ENCODE measurements at places on chromosomes 13 and 19. TPM values are rescaled to one million over a fixed set of nuclear protein-coding genes. Genes with fewer than 3 reads are reported as not detected.

PSPN gene
- 2.7 TPM for total RNA-seq

INSR gene
- 0.90 TPM for total RNA-seq

FGF21 gene
- not detected for total RNA-seq

NOSIP gene
- total RNA-seq = 162 TPM

LMTK3 gene
- total RNA-seq = 3.8 TPM

GSX1 gene
- total RNA-seq = not detected

ZNF534 gene
- total RNA-seq = not detected

ZNF135 gene
- total RNA-seq = not detected

CA11 gene
- 4.5 TPM for total RNA-seq

PRDX2 gene
- 240 TPM for total RNA-seq

APOC1 gene
- 0.78 TPM for total RNA-seq

NRTN gene
- total RNA-seq = 0.43 TPM

DNA sequence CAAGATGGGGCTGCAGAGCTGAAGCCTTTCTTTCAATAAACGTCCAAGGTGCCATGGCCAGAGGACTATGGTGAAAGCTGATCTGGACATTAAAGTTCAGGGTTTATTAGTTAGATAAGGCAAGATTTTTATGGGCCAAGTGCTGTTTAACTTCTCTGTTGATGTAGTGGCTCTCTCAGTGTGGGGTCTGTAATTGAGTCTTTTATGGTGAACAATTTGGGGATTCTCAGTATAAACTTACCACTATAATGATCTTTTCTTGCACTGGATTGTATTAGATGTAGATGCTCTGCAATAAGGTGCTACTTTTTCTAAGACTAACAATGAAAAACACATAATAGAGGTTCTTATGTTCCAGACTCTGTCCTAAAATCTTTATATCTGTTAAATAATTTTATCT, 190.1 kb upstream of the KLF12 start:
- no peak for DNase-seq

- no peak for DNase-seq
These were observed 771.6 kb downstream of the EFNB2 start for GRCh38 chr13:105763851-105764250.

DNA sequence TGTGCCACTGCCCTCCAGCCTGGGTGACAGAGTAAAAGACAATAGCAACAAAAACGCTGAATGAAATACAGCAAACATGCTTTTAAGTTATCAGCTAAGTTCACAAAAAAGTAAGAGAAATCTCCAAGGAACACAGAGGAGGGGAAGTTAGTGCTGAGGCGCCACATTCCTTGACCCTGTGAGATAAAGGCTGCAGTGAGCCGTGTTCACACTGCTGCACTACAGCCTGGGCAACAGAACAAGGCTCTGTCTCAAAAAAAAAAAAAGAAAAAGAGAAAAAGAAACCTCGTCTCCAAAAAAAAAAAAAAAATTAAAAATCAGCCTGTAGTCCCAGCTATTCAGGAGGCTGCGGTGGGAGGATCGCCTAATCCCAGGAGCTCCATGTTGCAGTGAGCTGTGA, 16.3 kb upstream of the DOCK6 start:
- DNase-seq = no peak

DNA sequence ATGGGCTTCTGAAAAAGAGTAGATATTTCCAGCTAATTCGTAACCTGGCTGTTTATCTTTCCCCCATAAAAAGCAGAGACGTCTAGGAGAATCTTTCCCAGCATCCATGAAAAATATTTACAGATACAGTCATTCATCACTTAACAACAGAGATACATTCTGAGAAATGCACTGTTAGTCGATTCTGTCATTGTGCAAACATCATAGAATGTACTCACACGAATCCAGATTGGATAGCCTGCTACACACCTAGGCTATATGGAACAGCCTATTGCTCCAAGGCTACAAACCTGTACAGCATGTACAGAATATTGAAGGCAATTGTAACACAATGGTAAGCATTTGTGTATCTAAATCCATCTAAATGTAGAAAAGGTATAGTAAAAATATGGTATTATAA, 530.2 kb upstream of the NBEA start:
- DNase-seq = no peak

- DNase-seq = no peak
These were observed 4.0 kb downstream of the LGALS4 start for GRCh38 chr19:38808741-38809140.

DNA sequence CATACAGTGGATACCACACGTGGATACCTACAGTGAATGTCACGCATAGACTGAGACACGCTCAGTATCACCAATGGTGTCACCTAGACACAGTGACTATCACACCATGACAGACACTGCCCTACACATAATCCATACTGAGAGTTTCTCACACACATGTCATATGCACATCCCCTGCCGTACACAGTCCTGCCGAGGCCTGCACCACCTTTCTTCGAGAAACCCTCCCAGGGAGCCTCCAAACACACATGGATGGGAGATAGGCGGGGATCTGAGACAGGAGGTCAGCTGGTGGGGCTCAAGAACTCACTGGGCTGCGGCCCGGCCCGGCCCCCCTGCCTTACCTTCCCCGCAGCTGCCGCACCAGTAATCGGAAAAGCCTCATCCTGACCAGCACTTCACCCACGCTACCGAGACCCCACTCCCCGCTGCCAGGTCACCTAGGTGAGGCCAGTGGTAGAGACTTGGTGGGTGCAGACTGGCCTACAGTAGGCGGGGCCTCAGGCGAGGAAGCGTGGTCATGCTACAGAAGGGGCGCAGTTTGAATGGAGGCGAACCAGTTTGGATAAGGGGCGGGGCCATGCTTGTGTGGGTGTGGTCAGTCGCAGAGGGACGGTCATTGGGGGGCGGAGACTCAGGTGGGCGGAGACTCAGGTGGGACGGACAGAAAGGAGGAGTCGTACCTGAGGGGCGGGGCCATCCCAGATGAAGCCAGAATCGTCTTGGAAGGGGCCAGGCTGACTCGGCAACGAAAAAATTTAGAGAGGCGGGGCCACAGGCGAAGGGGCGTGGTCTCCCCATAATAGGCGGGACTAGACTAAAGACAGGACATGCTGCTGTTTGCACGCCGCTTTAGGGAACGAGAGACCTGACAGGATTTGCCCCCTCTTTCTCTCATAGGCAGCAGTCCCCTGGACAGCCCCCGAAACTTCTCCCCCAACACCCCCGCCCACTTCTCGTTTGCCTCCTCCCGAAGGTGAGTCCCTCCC, 2.1 kb downstream of the MAST1 start:
- peak; percentile 64 for DNase-seq

GRCh38 chr13:48709213-48709612, 55.5 kb downstream of the CYSLTR2 start:
- no peak for DNase-seq

DNA sequence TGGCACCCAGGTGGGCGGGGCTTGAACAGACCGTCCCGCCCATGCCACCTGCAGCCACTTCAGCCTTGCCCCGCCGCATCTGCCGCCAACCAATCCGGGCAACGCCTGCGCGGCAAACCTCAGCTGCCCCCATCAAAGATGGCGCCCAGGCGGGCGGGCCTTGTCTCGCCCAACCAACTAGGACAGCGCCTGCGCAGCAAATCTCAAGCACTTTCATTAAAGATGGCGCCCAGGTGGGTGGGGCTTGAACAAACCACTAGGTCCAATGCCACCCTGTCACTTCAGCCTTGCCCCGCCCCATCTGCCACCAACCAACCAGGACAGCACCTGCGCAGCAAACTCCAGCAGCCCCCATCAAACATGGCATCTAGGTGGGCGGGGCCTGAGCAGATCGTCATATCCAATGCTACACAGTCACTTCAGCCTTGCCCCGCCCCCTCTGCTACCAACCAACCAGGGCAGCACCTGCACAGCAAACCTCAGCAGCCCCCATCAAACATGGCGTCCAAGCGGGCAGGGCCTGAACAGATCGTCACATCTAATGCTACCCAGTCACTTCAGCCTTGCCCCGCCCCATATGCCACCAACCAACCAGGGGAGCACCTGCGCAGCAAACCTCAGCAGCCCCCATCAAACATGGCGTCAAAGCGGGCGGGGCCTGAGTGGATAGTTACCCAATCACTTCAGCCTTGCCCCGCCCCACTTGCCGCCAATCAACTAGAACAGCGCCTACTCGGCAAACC, 1.4 kb downstream of the PEG3 start:
- DNase-seq = no peak

DNA sequence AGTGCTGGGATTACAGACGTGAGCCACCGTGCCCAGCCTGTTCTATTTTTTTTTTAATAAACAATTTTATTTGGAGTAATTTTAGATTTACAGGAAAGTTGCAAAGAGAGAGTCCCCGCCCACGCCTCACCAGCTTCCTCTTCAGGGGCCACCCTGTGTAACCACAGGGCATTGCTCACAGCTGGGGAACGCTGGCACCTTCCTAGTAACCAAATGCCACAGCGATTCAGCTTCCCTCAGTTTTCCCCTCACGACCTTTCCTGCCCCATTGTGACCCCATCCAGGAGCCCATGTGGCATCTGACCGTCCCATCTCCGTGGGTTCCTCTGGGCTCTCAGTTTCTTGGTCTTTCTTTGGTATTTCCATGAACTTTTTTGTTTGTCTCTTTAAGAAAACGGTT, 83.9 kb downstream of the GNG7 start:
- peak; percentile 74 for DNase-seq

GRCh38 chr13:79227418-79227817, 178.6 kb downstream of the RBM26 start:
- no peak for DNase-seq

DNA sequence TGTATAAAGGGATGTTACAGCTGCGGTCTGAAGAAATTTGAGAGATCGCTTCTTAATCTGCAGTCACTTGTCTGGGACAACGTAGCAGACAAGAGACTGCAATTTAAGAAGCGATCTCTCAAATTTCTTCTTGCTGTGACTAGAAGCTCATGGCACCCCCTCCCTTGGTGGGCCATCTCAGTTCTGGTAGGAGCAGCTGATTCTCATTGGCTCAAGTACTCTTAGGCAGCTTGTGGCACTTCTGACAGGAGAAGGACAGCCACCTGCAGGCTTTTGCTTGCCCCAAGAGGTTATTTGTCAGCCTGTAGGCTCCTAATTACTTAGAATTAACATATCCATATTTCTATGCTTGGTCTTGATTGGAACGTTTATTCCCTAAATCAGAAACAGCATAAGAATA, 503.0 kb downstream of the DCT start:
- no peak for DNase-seq

GRCh38 chr13:21040120-21040826, 21.1 kb downstream of the LATS2 start:
- no peak for DNase-seq

GRCh38 chr13:95113601-95114000, 187.7 kb downstream of the ABCC4 start:
- DNase-seq = no peak

DNA sequence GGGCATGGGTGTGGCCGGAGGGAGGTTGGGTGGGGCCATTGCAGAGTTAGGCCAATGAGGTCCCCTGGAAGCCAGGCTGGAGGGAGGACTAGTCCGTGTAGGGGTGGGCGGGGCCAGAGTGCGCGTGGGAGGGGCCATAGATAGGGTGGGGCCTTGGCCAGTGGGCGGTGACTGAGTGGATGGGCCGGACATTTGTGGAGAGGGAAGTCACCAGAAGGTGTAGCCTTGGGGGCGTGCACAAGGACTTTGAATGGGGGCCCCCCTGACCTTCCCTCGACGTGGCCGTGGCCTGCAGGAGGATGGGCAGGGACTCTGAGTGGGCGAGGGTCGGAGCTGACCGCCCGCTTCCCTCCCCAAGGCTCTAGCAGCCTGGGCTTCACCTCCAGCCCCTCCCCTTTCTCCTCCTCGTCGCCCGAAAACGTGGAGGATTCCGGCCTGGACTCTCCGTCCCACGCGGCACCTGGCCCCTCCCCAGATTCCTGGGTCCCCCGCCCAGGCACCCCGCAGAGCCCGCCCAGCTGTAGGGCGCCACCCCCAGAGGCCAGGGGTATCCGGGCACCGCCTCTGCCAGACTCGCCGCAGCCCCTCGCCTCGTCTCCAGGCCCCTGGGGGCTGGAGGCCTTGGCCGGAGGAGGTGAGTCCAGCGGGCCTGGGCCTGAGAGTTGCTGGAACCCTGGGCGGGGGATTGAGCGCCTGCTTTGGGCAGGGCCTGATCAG, 16.5 kb upstream of the B3GNT3 start:
- DNase-seq = peak; percentile 57

DNA sequence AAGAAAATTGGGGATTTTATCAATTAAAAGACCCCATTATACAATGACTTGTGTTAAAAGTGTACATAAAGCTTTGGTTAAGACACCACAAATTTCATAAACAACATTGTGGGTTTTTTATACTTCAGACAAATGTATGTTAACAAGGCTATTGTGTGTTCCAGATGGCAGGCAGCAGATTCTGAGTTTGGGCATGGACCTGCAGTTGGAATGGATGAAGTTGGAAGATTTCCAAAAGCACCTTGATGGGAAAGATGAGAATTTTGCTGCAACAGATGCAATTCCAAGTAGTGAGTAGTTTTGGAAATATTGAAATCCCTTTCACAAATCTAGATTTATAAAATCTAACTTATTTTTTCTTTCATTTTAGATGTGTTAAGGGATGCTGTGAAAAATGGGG, 25.4 kb downstream of the MPHOSPH8 start:
- DNase-seq = no peak

GRCh38 chr13:76750126-76750525, 136.1 kb downstream of the KCTD12 start:
- no peak for DNase-seq

- DNase-seq = no peak
These were observed 262.1 kb downstream of the DCT start for GRCh38 chr13:94217370-94217769.

GRCh38 chr19:802498-803098, 5.3 kb downstream of the PTBP1 start:
- DNase-seq = no peak

DNA sequence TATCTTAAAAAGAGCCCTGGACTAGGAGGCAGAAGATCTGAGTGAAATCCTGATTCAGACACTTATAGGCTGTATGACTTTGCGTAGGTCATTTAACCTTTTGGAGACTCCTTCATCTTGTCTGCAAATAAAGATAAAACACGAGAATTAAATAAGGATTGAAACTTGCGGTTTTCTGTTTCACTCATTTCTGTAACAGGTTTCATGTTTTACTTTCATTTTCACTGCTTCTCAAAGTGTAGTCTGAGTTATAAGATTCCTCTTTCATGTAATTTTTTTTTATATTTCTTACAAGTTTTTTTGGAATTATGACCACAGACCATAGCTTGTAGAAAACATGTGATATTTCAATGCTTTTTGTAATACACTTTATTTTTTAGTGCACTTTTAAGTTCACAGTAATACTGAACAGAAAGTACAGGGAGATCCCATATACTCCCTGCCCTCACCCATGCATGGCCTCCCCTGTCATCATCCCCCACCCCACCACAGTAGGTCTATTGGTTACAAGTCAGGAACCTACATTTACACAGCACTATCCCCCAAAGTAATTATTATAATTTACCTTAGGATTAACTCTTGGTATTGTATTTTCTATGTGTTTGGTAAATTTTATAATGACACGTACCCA, 174.6 kb downstream of the ITGBL1 start:
- DNase-seq = peak; percentile 22

All from activated CD4-positive, alpha-beta memory T cell treated with anti-CD3 and anti-CD28 coated beads, Interleukin-2, amount 10 ng/mL, durations not matched to agents 7 days and 5 days (primary cell).